Activated CD4-positive, alpha-beta memory T cell treated with anti-CD3 and anti-CD28 coated beads for 36 hours (primary cell): ENCODE measurements at places on chromosomes 4 and X.

DNA sequence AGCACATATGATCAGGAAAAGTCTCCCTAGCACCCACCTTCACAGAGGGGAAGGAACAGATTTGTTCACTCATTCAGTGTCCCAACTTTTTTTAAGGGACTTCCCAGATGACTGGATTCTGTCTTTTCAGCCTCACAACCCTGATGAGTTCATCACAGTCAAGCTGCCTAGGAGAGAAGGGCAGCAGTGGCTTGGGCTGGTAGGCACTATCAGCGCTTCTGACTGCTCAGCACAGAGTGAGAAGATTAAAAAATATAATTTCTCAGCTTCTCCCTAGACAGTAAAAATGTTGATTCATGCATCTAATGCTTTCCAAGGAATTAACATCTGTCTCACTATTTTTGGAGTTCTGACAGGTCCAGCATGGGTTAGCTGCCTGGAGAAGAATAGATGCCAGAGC lies 328.2 kb downstream of the DTHD1 start:
- no peak for DNase-seq

DNA sequence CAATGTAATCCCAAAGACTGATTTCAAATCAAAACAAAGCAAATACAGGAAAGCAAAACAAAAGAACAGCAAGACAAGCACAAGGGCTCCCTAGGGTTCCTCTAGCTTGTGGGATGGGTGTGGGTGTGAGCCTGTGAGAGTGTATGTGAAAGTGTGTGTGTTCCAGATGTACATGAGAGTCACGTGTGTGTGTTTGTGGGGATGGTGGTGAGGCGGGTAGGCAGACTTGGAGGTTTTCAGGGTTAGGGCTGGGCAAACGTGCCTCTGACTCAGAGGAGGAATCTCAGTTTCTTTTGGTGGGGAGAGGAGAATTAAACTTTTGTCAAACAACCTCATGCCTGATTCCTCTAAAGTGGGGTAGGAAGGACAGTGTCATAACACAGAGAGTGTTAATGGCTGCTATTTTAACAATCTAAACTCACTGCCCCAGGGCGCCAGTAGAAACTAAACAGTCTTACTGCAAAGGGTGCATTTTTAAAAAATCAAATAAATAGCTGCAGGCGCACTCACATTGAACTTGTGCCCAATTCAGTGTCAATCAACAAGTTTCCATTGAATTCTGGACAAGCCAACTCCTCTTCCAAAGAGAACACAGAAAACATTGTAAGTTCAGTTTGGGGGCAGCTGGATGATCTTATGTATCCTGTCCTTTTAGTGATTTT lies 51.8 kb downstream of the CHRDL1 start:
- no peak for DNase-seq

- DNase-seq = no peak
Observed at GRCh38 chr4:179607003-179607402, 2164.8 kb upstream of the AGA start.

GRCh38 chrX:115939636-115940160 lies 230.8 kb upstream of the AGTR2 start:
- no peak for DNase-seq

DNA sequence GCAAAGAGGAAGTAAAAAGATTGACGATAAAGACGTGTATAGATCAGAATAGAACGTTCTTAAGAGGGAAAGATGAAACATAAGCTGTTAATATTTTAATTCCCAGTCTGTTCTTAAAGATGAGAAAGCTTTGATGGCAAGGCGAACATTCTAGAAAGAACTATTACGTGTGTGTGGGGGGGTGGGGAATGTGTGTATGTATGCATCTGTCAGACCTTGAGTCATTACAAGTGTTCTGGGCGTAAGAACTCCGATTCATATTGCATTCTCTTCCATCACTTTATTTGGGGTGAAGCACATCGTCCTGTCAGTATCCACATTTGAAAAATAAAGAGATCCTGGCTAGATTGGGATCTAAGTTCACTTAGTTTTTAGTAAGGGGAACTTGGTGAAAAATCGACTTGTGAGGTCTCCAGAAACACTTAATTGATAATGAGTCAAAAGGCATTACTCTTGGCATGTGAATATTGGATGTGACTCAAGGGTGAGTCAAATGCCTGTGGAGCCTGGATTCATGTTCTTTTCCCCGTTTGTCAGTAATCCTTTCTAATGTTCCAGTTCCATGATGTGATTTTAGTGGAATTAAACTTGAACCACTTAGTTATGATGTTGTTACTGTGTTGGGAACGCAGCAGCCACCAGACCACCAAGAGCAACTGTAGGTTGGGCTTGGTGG lies 3.1 kb downstream of the SMS start:
- DNase-seq = no peak

DNA sequence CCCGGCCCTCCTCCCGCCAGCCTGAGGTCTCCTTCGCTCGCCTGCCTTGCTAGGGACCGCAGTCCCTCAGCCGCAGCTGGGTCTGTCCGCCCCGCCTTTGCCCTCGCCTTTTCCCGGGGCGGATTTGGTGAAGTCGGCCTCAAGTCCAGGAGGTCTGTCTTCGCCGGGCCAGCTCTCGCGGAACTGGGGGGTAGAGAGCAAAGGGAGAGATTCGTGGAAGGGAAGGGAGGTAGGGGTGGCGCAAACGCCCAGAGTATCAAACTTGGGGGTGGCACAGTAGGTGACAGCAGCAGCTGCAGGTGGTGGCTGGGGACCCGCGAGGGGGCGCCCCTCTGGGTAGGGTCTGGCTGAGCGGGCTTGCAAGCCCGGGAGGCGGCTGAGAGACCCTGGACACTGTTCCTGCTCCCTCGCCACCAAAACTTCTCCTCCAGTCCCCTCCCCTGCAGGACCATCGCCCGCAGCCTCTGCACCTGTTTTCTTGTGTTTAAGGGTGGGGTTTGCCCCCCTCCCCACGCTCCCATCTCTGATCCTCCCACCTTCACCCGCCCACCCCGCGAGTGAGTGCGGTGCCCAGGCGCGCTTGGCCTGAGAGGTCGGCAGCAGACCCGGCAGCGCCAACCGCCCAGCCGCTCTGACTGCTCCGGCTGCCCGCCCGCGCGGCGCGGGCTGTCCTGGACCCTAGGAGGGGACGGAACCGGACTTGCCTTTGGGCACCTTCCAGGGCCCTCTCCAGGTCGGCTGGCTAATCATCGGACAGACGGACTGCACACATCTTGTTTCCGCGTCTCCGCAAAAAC lies at the start of gene NPY2R:
Gene NPY2R (plus strand): TSS at position 379 of the 797 bp plus-strand sequence. CDS start 5,304 bp downstream, outside the sequence.
- DNase-seq = no peak

GRCh38 chrX:149286940-149287349 lies 218.2 kb downstream of the IDS start:
- peak; percentile 60 for DNase-seq

DNA sequence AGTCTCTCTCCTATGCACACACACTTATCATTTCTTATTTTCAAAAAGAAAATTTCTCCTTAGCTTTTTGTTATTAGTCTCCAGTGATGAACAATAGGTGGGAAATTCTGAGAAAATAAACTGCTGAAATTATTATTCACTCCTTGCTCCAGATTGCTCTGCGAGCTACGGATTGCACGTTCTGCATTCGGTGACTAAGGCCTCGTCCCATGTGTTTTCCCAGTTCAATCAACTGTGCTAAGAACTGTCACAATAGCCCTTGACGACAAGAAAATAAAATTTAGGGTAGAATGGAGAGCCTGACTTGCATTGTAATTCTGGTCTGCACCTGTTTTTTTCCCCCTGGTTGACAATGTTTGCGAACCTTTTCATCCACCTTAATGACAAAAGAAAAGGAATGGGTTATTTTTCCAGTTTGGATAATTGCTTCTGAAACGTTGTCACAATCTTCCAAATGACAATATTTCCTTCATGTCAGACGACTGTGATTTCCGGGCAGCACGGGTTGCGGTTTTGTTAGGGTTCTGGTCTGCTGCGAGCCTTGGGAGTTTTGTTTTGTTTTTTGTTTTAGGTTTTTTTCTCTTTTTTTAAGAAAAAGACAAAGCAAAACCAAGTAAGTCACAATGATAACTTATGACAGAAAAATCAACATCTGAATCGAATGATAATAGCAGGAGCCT lies 124.5 kb upstream of the NOCT start:
- no peak for DNase-seq

GRCh38 chr4:129929984-129930383 lies 834.0 kb downstream of the C4orf33 start:
- DNase-seq = no peak

DNA sequence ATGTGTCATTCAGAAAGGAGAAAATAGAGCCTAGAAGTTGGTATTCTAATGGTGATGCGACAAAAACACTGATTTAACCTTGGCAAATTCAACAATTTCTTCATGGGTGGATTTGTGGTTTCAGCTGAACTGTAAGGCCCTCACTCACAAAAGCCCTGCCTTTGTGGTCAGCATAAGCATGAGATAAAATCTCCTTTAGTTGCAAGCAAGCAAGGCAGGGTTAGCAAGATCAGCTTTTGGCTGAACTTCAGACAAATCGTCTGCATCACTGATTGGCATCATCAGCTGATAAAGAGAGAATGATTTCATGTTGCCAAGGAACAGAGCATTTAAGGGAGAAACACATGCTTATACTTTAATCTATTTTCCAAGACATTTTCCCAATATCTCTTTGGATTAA lies 2582.2 kb downstream of the PCDH7 start:
- DNase-seq = no peak

- DNase-seq = peak; percentile 47
Observed at GRCh38 chr4:70722199-70722791, 531 bp downstream of the RUFY3 start.

DNA sequence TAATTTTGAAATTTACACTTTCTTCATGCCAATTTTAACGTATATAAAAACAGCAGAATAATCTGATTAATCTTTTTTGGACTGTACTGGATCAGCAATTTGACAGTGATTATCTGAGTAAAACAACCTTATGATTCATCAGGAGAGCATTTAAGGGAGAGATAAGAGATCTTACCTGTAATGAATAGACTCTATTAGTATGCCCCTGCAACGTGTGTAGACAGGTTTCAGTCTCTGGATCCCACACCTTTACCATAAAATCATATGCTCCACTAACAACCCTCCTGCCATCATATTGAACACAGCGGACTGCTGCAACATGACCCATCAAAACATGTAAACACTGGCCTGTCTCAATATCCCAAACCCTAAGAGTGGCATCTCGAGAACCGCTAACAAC lies 210.1 kb downstream of the FBXW7 start:
- DNase-seq = no peak

- DNase-seq = no peak
Observed at GRCh38 chrX:38965888-38966287, 164.6 kb downstream of the MID1IP1 start.

GRCh38 chr4:116005037-116005805 lies 891.8 kb upstream of the NDST4 start:
- DNase-seq = no peak

DNA sequence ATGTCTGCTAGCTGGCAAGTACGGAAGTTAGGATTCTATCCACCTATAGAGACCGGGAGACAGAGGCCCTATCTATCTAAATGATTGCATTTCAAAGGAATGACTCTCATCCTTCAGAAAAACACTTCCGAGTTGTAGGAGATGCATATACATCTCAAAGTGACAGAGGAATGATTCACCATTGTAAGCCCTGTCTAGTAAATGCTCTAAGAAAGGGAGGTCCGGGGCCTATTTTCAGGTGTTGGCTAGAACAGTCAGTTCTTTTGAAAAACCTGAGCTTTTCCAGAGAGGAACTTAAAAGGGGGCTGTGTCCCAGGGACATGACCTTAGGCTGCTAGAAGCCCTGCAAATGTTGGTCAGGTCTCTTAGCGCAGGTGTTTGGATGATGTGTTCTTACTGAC lies 262.9 kb upstream of the IL1RAPL1 start:
- DNase-seq = no peak

- DNase-seq = no peak
Observed at GRCh38 chr4:4392501-4393183, 5.7 kb downstream of the NSG1 start.
